ENCODE measurements at places on chromosomes 2 and 18.

- DNase-seq: no peak
Observed at GRCh38 chr18:68759308-68759707, 38.6 kb upstream of the CCDC102B start.

DNA sequence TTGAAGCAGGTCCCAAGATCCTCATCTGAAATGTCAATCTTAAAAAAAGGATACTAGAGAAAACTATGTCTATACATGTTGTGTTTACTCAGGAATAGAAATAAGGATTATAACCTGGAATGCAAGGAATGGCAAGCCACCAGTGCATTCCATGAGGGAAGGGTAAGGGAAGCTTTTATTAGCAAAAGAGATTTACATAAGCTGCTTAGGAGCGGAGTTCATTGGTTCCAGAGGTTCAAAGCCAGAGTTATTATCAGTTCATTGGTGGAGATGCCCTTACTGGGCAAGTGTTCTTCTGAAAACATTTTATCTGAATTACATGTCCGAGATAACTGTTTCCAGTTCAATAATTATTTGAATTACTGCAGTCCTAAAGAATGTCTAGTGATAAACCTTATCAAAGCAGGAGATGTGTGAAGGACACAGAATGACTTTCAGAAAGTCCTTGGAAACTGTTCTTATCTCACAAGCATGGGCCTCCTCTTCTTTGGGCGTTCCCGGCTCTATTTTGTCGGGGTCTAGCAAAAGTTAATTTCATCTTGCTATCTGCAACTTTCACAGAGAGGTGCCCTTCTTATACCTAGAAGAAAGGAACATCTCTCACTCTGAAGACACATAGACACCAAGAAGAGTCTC is 23.5 kb downstream of the COMMD1 start:
- DNase-seq: no peak

- DNase-seq: no peak
Observed at GRCh38 chr18:62739911-62740310, 24.6 kb downstream of the PHLPP1 start.

DNA sequence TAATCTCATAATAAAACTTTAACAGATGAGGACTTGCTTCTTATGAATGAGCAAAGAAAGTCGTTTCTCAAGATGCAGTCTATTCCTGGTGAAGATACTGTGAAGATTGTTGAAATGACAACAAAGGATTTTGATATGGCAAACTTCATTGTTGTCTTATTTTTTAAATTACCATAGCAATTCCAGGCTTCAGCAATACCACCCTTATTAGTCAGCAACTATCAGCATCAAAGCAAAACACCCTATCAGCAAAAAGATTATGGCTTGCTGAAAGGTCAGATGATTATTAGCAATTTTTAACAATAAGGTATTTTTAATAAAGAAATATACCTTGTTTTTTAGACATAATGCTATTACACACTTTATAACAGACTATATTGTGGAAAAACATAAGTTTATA is 88.3 kb downstream of the COL5A2 start:
- no peak for DNase-seq

- no peak for DNase-seq
Observed at GRCh38 chr18:76098674-76099411, 396.2 kb downstream of the ZNF516 start.

DNA sequence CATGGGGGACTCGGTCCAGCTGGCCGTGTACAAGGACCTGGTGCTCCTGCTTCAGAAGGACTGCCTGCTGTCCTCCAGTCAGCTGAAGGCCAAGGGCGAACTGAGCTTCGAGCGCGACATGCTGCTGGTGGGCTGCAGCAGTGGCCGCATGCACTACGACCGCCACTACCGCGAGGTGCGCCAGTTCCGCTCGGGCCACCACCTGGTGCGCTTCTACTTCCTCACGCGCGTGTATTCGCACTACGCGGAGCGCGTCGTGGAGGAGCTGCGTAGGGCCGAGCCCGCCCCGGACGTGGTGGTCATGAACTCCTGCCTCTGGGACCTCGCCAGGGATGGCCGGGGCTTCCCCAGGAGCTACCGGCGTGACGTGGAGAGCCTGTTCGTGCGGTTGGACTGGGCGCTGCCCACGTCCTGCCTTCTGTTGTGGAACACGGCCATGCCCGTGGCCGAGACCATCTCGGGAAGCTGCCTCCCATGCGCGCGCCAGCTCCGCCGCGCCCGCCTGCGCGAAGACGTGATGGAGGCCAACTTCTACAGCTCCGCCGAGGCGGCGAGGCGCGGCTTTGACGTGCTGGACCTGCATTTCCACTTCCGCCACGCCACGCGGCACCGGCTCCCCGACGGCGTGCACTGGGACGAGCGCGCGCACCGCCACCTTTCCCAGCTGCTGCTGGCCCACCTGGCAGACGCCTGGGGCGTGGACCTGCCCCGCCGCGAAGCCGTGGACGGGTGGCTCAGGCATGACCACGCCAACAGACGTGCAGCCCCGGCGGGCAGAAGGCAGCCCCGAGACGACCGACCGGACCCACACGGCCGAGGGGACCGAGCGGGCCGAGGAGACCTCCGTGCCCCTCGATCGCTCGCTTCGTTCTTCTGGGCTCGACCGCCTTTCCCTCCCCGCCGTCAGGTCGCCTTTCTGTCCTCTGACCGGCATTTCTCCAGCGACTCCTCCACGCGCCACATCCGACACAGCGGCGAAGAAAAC is 293.9 kb upstream of the ERBB4 start:
- DNase-seq: no peak

DNA sequence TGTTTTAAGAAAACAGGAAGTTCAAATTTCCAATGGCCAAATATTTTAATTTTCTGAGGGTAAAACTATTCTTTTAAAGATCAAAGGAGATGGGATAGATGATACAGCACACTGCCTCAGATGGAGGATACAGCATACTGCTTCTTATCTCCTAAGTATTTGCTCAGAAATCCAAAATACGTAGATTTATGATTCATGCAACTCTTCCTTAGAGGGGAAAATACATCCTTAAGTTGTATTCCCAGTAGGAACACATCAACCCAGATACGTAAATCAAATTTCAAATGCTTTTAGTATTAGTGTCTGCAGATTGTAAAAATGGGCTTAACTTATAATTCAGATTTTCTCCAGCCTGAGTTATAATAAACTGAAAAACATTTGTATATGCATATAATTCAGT is 235.2 kb downstream of the ZNF385B start:
- no peak for DNase-seq

GRCh38 chr18:49857708-49858107 is 44.4 kb upstream of the ACAA2 start:
- DNase-seq: no peak

DNA sequence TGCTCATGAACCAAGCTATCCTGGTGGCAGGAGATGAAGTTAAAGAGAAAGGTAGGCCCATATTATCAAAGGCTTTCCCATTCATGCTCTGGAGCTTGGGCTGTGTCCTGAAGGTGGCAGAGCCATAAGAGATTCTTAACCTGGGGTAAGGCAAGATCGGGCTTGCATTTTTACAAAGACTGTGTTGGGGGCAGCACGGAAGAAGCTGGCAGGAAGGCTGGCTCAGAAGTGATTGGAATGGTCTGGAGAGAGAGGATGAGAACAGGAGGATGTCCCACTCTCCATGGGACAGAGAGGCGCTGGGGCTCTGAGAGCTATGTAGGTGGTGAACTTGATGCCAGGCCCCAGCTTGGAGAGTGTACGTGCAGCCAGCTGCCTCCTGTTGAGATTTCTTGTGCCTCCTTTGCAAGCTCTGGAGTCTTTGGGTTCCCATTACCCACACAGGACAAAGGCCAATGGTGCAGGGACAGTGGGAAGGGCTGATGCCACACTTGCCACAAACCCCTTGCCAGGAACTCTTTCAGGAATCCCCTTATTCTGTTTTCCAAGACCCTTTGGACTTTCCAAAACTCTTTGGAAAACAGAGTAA is 40.6 kb upstream of the FZD5 start:
- DNase-seq: no peak

- DNase-seq: no peak
Observed at GRCh38 chr2:234771176-234771575, 180.6 kb upstream of the SH3BP4 start.

- no peak for DNase-seq
Observed at GRCh38 chr2:109525836-109526235, 87.9 kb downstream of the SEPTIN10 start.

GRCh38 chr2:105754994-105755393 is 10.3 kb downstream of the NCK2 start:
- DNase-seq: no peak

DNA sequence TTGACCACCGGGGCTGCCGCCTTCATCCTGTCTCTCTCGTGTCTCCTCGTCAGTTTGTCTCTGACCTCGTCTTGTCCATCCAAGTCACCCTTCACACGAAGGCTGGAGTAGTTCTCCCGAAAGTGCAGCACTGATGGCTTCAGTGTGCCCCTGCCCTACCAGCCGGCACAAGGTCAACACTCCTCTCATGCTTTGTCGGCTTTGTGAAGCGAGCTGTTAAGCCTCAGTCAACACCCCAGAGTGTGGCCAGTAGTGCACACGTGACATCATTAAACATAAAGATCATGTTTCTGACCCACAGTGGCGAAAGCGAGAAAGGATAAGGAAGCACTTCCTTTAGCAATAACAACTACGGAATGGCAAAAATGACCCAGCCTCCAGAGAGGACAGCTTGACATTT is 23.2 kb downstream of the ACKR3 start:
- DNase-seq: no peak

DNA sequence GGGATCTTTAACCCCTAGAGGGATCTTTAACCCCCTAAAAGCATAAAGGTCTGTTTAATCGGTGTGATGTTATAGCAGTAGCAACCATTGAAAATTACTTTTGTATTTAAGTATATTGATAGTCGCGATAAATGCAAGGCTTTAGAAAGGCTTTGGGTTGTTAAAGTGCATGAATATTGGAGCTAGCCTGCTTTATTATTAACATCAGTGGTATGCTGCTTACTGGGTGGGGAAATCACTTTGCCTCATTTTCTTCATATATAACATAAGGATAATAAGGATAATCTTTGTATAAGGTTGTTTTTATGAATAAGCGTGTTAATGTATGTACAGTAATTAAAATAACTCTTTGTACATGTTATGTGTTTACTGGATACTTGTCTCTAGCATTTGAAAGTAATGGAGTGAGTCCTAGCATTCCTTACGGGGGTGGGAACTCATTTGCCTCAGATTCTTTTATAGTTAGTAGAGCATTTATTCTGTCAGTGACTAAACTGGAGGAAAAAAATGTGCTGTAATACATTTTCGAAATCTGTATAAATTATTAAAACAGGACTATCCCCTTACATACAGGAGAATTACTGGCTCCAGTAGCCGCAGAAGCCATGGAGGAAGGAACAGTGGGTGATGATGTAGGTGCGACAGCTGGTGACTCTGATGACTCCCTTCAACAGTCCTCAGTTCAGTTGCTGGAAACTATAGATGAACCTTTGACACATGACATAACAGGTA is 122.2 kb downstream of the BIRC6 start:
- no peak for DNase-seq

DNA sequence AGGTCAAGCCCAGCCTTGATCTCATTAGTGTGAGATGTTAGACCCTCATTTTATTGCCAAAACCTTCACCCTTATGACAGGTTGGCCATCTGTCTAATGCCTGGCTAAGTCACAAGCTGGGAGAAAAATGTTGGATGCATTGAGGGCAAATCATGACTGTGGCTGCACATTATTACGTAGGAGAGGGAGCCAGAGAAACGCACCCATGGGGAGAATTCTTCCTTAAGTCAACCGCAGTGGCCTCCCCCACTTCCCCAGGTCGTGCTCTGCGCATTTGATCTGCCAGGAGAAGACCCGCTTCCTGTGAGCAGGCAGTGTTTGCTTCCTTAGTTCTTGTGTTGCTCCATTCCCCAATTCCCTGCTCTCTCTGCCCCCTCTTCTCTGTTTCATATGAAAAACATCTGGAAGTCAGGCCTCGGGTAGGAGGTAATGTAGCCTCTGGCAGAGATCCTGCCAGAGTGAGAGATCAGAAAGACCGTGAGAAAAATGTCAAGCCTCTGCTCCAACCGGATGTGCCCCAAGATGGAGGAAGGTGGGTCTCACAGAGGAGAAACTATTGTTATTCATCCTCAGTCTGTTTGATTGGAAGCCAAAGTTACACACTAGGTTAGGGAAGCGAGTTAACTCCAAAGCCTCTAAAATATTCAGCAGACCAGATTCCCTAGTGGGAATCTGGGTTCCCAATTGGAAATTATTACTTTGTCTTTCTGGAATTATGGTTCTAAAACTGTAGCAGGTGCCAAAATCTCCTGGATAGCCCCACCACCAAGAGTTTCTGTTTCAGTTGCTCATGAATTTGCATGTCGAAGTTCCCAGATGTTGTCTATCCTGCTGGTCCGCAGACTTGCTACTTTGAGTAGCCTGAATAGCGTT is 144.3 kb upstream of the PELI1 start:
- DNase-seq: no peak

- peak; percentile 30 for DNase-seq
Observed at GRCh38 chr2:176491172-176491904, 222.1 kb downstream of the MTX2 start.

GRCh38 chr18:62876111-62876510 is 160.8 kb downstream of the PHLPP1 start:
- DNase-seq: no peak

- no peak for DNase-seq
Observed at GRCh38 chr2:237345891-237346640, 67.9 kb downstream of the COL6A3 start.

- no peak for DNase-seq
Observed at GRCh38 chr2:112021781-112022231, 33.3 kb upstream of the TMEM87B start.

DNA sequence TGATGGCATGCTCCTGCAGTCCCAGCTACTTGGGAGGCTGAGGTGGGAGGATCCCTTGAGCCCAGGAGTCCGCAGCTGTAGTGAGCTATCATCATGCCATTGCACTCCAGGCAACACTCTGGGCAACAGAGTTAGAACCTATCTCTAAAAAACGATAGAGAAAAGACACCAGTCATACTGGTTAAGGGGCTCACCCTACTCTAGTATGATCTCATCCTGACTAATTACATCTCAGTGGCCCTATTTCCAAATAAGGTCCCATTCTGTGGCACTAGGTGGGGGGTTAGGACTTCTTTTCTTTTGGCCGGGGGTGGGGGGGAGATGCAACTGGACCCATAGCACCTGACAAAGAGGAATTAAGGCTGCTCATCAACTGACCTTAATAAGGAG is 163.2 kb upstream of the NCK2 start:
- no peak for DNase-seq

- no peak for DNase-seq
Observed at GRCh38 chr2:234404957-234405356, 91.9 kb downstream of the ARL4C start.

DNA sequence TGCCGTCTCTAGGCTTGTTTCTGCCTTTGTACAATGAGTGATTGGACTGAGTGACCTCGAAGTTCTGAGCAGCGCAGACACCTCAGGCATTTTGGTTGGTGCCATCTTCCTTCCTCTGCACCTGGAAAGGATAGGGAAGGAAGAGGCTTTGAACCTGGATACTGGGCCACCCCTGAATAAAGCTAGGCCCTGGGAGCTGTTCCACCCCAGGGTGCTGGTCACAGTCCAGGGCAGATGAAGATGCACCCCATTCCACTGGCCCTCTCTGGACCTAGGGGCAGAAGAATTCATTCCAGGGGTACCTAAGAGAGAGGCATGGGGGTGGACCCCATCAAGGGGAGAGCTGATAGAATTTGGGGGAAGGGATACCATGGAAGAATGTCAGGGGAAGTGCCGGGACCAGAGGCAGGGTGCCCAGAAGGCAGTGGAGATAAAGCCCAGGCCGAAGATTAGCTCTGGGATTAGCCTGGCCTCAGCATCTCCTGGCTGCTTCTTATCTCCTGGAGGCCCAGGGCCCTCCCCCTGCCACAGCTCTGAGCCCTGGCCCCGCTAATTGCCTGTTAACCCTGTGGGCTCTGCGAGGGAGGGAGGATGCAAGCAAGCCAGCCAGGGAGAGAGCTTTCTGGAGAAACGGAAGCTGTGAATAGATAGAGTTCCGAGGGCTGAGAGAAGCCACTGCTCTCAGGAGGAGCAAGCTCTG is 11.4 kb downstream of the ASIC4 start:
- no peak for DNase-seq

Measured in anterior cingulate cortex (tissue), 58 donors.